ENCODE measurements at places on chromosomes 1 and 21. TPM values are rescaled to one million over a fixed set of nuclear protein-coding genes. Genes with fewer than 3 reads are reported as not detected.

DNA sequence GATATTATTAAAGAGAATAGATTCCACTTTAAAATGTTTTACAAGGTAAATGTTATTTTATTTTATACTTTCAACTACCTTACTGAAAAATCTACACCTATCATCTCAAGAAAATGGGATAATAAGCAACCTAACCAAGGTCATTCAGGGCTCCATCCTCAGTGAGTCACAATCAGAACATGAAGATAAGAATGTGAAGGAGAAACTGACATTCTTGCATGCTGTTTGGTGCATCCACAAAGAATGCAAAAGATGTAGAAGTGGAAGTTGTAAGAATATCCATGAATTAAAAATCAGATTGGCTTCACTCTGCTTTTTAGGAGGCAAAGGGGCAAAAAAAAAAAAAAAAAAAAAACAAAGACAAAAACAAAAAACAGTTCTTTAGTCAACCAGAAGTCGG lies 6.5 kb downstream of the WARS2 start:
- peaks cover 11% of the 10 kb centered on the region for H3K36me3 ChIP-seq
- no peak overlapping the region for H3K27ac ChIP-seq

DNA sequence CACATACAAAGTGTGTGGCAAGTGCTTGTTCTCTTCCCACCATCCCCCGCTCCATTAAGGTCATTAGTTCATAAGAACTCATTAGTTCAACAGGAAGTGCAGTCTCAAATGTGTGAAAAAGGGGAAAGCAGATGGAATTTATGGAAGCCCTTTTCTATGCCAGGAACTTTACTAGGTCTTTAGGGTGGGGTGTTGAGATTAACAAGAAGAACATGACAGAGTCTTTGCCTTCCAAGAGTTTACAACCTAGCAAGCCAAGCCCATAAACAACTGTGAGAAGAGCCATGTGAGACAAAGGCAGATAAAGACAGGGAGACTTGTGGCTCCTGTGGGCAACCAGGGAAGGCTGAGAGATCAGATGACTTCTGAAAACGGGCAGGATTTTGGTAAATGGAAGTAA lies 21.4 kb downstream of the PLEKHA6 start:
- no peaks in the 10 kb centered on the region for H3K4me1 ChIP-seq
- H3K27ac ChIP-seq = no peak overlapping the region
- H3K4me3 ChIP-seq = no peak overlapping the region
- no peaks in the 10 kb centered on the region for H3K36me3 ChIP-seq

DIRAS3 gene
- not detected for total RNA-seq

GRCh38 chr1:240612811-240613210 lies 856 bp upstream of the GREM2 start:
- peaks cover 45% of the 10 kb centered on the region for H3K27me3 ChIP-seq
- DNase-seq = no peak
- no peaks in the 10 kb centered on the region for H3K36me3 ChIP-seq

UBL4B gene
- total RNA-seq = not detected

DNA sequence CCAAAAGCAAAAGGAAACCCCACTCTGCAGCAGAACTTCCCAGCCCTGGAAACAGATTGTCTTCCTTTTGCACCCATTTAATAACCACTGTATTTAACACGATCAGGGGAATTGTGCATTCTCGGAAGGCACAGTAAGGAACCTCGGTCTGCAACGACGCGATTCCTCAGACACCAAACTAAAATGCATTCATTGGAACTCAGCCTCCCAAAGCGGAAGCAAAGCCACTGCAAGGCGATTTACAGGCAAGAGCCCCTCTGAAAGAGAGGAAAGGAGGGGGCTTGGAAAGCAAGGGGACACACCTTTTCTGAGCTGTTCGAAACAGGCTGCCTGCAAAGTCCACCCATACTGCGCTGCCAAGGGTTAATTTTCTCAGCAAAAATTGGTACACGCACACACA lies 297.7 kb downstream of the OMA1 start:
- H3K27ac ChIP-seq = no peak overlapping the region
- peaks cover 6% of the 10 kb centered on the region for H3K4me1 ChIP-seq
- no peaks in the 10 kb centered on the region for H3K36me3 ChIP-seq

SMPDL3B gene
- total RNA-seq = 1.4 TPM

All from activated CD8-positive, alpha-beta memory T cell treated with anti-CD3 and anti-CD28 coated beads, Interleukin-2, amount 10 ng/mL, durations not matched to agents 7 days and 5 days (primary cell).